Kidney glomerular epithelial cell (primary cell): ENCODE measurements at places on chromosomes 16 and 17.

DNA sequence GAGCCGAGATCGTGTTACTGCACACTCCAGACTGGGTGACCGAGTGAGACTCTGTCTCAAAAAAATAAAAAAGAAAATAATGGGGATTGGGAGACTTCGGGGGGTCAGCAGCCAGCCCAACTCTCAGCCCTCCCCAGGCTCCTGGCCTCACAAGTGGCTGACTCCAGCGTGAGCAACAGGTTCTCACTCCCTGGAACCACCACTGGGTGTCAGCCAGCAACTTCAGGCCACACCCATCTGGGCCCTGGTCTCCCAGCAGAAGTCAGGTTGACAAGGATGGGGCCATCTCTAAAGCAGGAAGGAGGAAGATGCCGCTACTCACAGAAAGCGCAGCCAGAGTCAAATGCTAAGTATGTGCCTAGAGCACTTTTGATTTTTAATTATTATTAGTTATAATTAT lies 139.4 kb downstream of the C16orf78 start:
- no peak for DNase-seq

- DNase-seq = no peak
These were observed 9.0 kb upstream of the ALOX12B start for GRCh38 chr17:8096541-8096940.

DNA sequence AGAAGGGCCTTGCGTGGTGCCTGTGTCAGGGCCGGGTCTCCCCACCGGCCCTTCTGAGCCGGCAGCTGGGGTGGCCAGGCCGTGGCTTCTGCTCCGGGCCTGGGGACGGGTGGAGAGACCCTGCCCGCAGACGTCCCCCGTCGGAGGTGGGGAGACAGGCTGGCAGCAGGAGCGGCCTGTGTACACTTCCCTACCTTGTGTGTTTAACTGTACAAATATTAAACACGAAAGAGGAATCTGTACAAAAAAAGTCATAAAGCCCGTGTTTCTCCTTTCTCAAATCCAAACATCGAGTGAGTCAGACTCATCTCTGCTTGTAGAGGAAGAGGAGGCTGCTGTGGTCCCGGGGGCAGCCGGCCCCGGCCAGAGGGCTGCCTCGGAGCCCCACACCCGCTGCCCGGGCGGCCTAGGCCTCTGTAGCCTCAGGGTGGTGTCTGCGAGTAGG lies 2.0 kb downstream of the CACNA1H start:
- DNase-seq = no peak

DNA sequence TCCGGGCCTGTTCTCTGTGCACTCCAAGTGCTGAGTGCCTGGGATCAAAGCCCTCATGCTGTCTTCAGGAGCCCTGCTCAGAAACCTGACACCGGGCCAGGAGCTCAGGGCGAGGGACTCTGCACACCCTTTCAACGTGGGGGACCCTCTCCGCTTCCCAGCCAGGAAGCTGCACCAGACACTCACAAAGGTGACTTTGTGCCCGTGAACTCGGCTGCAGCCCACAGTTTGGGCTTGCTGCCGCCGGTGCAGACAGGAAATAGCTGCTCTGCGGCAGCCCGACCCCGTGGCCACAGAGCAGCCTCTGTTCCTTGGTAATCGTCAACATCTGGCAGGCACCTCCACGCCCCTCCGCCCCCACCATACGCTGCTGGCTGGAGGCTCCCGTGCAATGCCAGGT lies 93.4 kb upstream of the METRNL start:
- no peak for DNase-seq

DNA sequence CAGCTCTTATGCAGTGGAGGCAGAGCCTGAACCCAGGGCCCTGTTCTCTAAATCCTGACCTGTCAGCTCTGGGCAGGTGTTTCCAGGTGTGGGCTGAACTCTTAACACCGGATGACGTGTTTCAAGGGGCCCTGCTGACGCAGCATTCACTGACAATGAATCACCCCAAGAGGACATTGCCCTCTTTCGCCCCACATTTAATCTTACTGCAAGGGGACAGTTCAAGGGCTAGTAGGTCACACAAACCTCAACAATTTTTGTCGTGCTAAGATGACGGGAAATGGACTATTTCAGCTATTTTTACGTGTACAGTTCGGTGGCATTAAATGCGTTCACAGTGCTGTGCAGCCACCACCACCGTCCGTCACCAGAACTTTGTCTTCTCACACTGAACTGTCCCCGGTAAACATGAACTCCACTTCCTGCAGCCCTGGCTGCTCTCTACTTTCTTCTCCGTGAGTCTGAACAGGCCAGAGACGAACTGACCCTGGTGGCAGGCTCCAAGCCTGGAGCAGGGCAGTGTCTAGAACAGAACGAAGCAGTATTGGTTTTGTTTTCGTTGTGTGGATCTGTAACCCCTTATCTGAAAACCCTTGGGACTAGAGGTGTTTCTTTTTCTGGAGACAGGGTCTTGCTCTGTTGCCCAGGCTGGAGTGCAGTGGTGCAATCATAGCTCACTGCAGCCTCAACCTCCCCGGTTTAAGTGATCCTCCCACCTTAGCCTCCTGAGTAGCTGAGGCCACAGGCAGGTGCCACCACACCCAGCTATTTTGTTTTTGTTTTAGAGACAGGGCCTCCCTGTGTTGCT lies 88.4 kb upstream of the CIBAR2 start:
- no peak for DNase-seq

DNA sequence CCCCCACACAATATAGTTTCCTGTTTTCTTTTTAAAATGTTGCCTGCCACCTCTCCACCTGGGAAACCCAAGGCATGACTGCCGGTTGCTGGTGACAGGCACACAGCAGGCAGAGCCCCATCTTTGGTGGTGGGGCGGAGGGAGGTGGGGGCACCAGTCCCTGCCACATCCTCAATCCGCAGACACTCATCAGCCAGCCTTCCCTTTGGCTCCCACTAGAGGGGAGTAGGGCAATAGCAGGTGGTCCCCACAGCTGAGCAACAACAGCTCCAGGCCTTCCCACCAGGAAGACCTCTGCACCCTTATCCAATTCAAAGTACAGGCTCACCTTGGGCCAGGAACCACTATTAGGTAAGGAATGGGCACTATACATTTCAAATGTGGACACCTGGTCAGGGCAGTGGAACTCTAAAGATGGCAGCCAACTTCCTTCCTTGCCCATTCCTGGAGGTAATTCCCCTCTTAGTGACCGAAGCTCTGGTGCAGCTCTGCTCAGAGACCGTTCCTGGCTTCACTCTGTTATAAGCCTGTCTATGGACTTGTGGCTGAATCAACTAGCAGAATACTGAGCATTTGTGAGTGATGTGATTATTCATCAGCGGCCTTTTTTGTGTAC lies 13.9 kb downstream of the RECQL5 start:
- peak; percentile 39 for DNase-seq

DNA sequence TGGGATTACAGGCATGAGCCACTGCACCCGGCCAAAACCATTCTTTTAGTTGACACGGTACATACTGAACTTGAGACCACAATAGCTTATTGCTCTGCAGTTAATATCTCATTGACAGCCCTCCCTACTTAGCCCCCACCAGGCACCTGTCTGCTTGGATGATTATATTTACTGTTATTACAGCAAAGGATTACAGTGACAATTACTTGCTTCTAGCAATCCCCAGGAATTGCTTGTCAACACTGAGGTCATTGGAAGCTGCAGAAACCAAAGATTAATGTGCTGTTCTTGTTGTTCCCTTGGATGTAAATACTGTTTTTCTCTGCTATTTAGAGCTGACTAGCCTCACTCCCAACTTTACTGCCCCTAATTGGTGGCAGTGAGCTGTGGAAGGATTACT lies 211.2 kb downstream of the LGALS9B start:
- no peak for DNase-seq

GRCh38 chr17:73165616-73166404 lies 1.0 kb downstream of the SSTR2 start:
- DNase-seq = no peak

DNA sequence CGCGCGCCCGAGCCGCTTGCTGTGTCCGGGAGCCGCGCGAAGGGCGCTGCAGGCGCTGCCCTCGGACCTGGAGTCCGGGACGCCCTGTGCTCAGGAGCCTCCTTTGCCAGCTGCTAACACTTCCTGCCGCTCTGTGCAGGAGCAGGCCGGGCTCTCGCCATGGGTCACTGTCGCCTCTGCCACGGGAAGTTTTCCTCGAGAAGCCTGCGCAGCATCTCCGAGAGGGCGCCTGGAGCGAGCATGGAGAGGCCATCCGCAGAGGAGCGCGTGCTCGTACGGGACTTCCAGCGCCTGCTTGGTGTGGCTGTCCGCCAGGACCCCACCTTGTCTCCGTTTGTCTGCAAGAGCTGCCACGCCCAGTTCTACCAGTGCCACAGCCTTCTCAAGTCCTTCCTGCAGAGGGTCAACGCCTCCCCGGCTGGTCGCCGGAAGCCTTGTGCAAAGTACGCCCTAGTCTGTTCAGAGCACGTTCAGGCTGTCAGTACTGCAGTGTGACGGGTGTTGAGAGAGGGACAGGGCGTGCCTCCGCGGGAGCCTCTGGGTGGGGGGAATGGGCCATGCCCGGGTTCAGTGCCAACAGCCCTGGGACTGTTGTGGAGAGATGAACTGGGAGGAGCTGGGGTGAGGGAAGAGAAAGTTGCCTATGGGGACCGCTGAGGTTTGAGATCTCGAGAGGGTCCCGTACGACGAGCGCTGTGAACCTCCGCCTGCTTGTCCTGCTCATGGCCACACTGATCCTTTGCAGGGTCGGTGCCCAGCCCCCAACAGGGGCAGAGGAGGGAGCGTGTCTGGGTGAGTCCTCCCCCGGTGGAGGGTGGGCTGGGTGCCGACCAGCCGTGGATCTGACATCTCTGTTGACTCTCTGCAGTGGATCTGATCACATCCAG lies 1.3 kb downstream of the ZNF276 start:
- DNase-seq = no peak

DNA sequence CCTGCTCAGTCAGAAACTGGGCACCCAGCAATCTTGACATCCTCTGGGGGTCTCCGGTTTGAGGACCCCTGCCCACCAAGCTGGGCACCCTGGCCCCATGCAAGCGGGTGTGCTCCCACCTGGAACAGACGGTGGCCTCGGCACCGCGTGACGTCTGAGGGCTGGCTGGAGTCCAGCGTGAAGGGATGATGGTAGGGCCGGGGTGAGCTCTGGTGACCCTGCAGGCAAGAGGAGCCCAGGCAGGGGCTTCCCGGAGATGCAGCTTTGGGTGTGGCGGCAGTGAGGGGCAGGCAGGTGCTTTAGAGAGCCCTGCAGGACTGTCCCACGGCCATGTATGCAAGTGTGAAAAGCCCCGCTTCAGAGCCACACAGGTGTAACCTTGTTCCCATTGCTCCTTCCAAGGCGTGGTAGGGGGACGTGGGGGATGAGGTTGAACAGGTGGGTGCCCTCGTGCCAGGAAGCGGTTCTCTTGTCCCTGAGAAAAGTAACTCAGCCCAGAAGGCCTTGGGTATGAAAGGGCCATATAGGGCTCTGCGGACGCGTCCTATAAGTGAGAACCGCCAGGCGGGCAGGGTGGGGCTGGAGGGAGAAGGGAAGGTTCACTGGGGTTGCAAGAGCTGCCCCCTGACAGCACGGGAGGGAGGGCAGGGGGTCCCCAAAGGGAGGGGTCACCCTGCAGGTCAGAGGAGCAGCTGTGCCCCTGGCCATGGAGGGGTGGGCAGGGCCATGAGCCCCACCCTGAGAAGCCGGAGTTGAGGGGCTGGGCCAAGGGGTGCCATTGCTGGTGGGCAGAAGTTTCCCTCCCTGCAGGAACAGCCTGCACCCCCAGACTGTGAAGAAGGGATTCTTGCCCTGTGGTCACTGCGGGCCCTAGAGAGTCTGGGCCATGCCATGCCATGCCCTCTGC lies 9.2 kb downstream of the RGS11 start:
- DNase-seq = no peak

- peak; percentile 62 for DNase-seq
These were observed 15.5 kb downstream of the VPS35 start for GRCh38 chr16:46673320-46674013.

GRCh38 chr17:69269131-69269998 lies 40.7 kb upstream of the ABCA10 start:
- DNase-seq = no peak

DNA sequence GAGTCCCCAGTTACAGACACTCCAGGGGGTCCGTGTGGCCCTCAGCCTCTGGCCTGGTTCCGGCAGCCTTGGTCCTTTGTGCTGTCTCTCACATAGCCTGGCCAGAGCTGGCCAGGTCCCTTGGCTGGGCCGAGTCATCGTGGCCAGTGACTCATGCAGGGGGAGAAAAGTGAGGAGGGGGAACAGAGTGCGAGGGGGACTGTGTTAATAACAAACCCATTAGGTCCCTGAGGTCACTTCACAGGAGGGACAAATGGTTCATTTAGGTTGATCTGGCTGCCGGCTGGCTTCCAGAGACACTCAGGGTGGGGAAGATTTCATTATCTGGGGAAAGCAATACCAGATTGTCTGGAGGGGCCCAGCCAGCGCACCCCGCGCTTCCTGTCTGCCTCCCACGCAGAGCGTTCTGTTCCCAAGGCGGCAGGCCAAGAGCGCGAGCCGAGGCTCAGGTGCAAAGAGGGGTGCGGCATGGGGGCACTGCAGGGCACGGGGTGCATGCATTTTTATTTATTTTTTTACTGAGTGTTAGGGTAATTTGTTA lies 223.1 kb downstream of the SEC14L1 start:
- DNase-seq = peak; percentile 54

GRCh38 chr16:30899794-30900193 lies 3.4 kb downstream of the CTF1 start:
- no peak for DNase-seq

GRCh38 chr16:24955975-24956731 lies 59.0 kb downstream of the ARHGAP17 start:
- no peak for DNase-seq

- DNase-seq = no peak
These were observed 109.0 kb downstream of the HS3ST3A1 start for GRCh38 chr17:13492737-13493122.

DNA sequence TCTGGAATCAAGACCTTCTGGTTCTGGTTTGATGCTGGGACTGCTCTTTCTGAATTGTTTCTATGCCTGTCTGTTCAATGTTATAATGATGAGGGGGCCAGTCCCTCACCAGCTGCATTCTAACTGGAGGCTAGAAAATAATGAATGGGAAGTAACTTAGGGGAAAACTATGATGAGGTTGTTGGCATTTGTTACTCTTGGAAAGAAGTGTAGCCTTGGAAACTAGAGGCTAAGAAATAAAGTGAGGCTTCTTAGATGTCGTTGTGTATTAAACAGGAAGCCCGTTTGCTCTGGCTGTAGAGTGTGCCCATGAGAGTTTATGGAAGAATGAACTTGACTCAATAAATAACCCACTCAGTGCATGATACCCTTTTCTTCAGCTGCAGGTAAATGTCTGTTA lies 140.8 kb downstream of the PRKCA start:
- DNase-seq = no peak

DNA sequence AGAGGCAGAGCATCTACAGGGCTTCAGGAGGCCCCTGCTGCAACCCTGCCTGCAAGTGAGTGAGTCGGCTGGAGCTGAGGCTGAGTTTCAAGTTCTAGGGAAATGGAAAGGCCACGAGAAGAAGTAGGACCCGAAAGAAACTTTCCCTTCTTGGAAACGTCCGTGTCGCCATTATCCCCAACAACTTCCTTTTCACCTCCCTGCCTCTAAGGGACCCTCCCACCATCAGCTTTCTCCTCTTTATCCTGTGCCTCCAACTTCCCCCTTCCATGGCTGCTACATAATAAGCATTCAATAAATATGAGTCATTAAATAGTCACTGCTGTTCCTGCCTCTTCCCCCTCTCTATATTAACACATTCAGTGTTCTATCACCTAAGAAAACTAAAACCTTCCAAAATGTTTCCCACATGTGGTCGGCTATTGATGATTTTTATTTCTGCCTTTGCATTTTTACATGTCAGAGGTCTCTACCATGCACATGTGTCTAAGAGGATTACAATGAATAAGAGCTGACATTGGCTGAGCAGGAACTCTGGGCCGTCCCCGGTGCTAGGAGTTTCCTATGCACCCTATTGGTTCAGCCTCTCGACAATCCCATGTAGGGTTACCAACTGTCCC lies 115.9 kb upstream of the TNRC6C start:
- peak; percentile 24 for DNase-seq
